ENCODE measurements at places on chromosomes 13 and 19.

DNA sequence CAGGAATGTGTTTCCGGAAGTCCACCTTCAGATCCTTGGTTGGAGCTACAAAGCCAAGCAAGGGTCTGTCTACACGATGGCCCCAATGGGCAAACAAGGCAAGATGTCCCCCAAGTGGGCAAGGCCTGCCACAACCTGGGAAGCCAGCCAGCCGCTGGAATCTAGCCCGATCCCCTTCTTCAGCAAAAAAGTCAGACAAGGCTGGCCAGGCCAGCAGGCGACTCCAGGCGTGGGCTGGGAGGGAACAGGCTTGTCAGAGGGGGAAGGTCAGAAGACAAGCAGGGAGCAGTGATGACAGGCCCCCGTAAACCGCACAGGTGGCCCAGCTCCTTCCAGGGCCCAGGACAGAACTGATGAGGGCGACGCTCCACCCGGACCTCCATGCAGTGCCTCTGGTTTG lies 69.7 kb upstream of the WASF3 start:
- DNase-seq = no peak

DNA sequence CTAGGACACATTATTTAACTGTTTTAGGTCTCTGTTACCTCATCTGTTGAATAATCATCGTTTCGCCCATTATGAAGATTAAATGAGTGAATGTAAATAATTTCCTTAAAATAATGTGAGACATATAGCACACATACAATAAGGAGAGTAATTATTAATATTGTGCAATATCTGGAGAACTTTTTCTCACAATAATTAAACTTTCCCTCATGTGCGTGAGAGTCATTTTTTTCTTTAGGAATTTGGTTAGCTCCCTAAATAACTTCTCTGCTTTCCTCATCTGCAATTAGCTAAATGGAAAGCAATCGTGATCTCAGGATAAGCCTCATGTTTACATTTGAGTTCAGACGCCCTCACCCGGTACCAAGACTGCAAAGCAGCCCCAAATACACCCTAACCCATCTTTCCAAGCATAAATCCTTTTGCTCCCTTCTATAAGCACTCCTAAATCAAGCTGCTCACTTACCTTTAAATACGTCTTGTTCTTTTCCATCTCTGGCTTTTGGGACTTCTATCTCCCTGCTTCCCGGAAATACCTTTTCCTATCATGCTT lies 78.8 kb downstream of the MZT1 start:
- no peak for DNase-seq

DNA sequence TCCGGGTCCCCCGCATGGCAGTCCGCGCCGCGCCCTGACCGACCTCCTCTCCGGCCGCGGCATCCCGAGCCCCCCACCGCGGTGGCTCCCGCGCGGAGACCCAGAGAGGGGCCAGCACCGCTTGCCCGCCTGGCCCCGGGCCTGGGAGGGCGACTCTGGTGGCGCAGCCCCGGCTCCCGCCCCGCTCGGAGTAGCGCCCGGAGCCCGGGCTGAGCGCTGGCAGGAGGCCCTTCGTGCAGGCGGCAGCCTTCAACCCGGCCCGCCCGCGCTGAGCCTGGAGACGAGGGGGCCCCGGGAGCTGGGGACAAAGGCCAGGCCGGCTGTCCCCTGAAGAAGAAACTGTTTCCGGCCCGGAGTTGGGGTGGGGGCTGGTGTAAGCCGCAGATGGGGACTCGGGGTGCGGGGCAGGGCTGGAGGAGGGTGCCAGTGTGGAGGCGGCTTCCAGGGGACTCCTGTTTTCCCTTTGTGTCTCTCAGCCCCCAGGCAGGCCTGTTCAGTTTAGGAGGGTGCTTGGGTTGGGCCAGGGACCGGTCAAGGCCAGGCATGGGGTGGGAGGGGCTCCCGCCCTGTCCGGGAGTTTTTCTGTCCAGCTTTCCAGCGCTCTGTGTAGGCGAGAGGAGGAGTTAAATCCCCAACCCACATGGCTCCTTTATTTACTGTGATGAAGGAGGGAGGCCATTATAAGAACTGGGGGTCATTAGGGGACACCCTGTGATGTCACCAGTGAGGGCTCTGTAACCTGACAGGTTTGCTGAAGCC lies 935 bp downstream of the LRP3 start:
- peak; percentile 41 for DNase-seq

DNA sequence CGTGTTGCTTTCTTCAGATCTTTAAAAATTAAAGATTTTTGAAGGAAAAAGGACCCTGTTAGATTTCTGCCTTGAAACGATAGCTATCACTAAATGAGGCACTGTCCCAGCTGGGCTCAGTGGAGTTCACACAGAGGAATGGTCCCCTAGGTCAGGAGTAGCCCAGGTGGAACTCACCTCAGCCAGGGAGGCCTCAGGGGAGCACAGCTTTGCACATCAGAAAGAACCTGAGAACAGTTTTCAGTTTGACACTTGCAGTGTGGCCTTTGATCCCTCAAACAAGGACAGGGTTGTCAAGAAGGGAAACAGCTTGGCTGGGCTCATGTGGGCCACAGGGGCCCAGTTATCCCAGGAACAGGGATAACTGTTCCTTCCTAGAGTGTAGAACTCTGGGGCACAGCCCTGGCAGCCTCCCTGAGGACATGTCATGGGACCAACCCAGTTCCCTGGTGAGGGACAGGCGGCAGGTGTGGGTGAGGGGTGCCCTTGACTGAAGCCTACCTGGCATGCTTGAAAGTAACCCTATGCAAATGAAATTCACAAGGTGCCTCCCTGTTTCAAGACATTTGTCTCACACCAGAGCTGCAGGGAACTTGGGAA lies 59.4 kb downstream of the CHST8 start:
- no peak for DNase-seq

DNA sequence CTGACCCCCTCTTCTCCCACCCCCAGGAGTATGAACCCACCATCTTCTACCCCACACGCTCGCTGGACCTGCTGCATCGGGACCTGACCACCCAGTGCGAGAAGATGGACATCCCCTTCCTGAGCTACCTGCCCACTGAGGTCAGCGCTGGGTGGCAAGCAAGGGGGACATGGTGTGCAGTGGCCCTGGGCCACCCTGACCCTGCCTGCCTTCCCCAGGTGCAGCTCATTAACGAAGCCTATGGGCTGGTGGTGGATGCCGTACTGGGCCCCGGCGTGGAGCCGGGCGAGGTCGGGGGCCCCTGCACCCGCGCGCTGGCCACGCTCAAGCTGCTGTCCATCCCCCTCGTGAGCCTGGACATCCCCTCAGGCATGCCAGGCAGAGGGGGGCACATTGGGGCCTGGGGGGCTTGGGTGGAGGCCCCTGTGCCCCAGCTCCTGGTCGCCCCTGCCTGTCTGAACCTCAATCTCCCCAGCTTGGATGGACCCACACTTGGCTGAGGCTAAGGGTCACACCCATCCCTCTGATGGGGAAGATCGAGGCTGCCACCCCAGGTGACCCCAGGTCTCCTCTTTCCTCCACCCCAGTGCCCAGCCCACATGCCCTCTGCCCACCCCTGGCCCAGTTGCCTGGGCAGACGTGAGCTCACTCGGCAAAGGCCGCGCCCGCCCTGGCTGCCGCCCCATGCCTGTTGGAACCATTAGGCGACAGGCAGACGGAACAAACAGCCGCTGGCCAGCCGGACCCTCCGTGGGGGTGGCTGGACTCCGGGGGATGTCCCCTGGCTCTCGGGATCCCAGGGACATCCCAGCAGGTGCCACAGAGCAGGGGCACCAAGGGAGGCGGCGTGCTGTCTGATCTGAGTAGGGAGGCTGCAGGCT lies 2.5 kb upstream of the CILP2 start:
- no peak for DNase-seq

GRCh38 chr19:18735752-18736151 lies 52.3 kb downstream of the CRTC1 start:
- no peak for DNase-seq

Data from endothelial cell (in vitro differentiated cells).